ENCODE measurements at places on chromosomes 1 and 21.
A peak's percentile ranks its signal among the peaks of the same experiment; 100 is the strongest.

- no peak for DNase-seq
Measured at GRCh38 chr1:197619008-197619640, 156.2 kb downstream of the DENND1B start.

DNA sequence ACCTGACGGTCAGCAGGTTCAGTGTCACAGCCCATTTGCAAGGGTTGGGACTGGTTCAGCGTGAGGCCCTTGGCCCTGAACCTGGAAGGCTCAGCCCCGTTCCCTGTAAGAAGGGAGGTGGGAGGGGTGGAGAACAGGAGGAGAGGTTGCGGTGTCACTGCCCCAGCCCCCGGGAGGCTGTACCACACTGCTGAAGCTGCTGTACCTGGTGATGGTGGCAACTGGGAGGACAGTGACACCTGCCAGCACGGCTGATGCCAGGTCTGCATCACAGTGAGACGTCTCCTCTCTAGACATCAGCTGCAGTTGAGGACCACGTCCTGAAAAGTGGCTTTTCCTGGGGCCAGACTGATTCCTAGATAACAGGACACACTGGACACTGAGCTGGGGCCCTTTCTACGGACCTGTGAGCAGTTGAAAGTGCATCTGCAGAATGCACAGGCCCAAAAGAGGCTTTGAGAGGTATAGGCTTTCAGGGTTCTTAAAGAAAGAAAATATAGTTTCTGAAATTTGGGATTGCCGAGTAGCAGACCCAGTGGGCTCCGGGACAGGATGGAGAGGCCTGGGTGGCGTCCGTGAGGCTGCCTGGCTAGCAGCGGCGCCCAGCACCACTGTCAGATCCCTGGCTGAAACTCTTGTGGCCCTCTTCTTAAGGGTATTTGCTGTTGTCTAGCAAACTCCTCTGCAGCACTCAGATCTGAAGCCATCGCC lies 47.7 kb downstream of the COQ8A start:
- DNase-seq: peak; percentile 39

DNA sequence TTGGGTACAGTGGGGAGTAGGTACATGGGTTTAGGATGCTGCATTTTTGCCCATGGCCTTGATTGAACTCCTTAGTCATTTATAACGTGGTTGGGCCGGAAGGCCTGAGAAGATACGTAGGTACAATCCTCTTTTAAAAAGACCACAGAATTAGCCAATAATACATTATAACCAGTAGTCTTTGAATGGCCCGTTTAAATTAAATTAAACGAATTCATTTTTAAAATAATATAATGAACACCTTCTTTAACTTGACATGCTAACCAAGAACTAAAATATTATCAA lies 20.1 kb upstream of the ADAR start:
- no peak for DNase-seq

DNA sequence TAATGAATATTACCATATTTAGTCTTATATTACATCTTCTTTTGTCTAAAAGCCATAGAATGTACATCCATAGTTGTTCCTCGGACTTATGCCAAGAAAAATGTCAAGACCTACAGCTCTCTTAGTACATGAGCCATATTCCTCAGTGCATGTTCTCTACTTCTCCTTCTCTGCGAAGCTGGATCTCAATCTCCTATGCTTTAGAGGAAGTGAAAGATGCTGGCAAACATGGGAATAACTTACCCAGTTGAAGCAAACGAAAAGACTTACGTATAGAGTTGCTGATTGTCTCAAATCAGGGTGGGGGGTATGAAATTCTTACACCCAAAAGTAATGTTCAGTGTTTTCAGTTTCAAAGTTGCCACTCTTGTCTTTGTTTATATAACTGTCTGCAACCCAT lies 32.7 kb downstream of the OR13G1 start:
- no peak for DNase-seq

DNA sequence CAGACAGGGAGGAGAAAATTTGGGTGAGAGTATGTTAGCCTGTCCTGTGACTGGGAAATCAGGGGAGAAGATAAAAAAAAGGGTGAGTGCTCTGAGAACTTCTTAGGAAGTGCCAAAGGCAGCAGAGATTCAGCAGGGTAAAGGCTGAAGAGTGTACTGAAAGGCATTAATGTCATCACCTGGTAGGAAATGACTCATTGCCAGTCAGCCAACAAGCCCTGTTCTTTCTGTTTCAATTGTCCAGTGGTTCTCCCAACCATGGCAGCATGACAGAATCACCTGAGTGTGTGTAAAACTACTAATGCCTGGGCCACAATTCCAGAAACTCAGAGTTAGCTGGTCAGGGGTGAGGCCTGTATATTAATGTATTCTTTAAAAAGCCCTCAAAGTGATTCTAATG lies 83.5 kb downstream of the INTS7 start:
- no peak for DNase-seq

- DNase-seq: no peak
Measured at GRCh38 chr1:205817988-205818387, 5.0 kb upstream of the SLC41A1 start.

Data from ecto neural progenitor cell (in vitro differentiated cells).